Daoy (cell line): ENCODE measurements at places on chromosomes 3 and 15. TPM values are rescaled to one million over a fixed set of nuclear protein-coding genes. Genes with fewer than 3 reads are reported as not detected.

TNFSF10 gene
- 23.8 and 30.8 TPM in 2 replicates for total RNA-seq

CDHR4 gene
- not detected in 2 replicates for total RNA-seq

SLC4A7 gene
- total RNA-seq = 49.2 and 63.0 TPM in 2 replicates

CKMT1A gene
- total RNA-seq = 2.2 TPM in 1 of 2 replicates, not detected in the other

- no peak for DNase-seq
Observed at GRCh38 chr3:9230596-9230995, 18.9 kb downstream of the SRGAP3 start.

DNA sequence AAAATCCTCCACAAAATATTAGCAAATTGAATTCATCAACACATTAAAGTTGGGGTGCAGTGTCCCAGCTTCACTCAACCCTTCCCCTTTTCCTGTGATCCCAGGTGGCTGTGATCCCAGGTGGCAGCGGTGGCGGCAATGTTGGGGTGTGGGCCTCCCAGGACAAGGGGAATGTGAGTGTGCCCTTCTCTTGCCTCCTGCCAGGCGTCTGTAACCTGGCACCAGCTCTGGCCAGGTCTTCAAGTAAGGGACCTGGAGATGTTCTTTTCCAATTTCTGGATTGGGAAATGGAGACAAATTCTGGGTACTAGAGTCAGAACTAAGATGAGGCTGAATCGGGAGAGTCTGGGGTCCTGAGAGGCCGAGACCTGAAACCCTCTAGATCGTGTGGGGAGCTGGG lies 20.1 kb downstream of the GOLGA6A start:
- DNase-seq = no peak

GRCh38 chr3:174460831-174461230 lies 398.3 kb upstream of the NAALADL2 start:
- DNase-seq = no peak

DNA sequence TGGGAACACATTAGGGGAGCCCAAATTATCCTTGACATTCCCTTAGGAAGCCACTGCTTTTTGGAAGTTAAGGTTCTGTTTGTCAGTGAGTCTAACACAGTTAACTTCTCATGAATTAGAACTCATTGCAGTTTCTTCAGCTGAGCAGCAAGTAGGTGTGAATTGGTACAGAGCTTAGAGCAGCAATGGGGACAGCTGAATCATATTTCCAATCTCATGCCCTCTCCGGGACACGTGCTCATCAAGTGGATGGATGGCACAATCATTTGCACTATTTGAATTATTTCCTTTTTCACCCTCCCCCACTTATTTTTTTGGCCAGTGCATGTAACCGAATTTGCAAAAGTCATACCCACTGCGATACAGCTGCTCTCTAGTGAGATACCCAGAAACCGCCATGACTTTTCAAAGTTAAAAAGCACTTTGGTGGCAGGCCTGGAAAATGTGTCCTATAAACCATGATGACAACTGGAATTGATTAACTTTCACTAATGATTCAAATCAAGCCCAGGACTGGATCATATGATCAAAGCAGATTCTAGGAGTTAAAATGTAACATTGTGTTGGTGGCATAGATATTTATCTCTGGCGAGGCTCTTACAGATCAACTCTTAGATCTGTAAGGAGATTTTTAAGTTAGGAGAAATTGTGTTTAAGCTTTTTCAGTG lies 76.4 kb downstream of the EBLN2 start:
- DNase-seq = no peak

DNA sequence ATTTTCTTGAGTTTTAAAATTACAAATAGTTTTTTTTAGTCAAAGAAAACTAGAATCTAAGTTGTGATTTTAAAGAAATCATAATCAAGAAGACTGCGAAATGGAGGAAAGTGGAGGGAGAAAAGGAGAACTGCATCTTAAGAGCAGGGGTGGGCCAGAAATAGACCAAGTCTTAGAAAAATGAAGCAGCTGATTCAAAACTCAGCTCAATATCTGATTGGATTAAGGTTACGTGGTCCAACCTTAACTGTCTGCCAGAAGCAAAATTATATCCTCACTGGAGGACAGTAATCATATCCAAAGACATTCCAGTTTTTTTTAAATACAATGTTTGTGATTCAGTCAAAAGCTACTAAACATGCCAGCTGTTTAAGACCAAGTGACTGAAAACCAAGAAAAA lies 41.4 kb downstream of the CHSY1 start:
- no peak for DNase-seq

- DNase-seq = no peak
Observed at GRCh38 chr3:187292181-187292580, 644 bp upstream of the MASP1 start.

- DNase-seq = no peak
Observed at GRCh38 chr3:70233112-70233511, 79.3 kb downstream of the MDFIC2 start.

DNA sequence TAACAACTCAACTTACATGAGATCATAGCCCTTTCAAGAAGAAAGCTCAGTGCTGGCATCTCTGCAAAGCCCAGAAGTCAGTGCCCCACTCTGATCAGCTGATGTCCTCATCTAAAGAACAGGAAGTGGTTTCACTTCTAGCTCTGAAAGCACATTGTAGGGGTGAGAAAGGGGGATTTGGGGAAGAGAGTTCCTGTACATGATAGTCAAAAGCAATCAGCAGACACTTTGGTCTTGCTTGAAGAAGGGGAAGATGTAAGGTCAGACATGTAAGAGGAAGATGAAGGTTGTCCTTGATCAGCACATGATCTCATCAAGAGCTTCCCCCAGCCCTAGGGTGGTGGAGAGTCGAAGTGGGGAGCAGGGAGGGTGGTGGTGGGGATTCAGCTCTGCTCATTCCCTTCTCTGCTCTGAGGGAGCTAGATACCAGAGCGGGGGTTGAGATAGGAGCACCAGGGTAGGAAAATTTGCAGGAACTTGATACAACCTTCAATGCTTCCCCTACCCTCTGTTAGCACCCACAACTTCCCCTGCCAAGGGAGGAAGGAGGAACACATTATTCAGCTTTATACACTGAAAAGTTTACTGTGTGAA lies 76.4 kb upstream of the ETV5 start:
- no peak for DNase-seq
